ENCODE measurements at places on chromosomes 16 and 17.

DNA sequence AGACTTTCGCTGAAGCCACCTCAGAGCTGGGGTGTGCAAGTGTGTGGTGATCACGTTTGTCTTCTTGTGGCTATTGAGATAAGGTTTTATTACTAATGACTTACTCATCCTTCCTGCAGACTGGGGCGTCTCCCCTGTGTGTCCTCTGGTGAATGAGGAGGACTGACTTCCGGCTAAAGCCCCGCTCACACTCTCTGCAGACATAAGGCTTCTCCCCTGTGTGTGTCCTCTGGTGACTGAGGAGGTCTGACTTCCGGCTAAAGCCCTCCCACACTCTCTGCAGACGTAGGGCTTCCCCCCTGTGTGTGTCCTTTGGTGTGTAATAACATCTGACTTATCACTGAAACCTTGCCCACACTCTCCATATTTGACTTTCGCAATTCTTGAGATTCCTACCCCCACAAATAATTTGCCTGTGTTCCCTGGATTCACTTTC lies 19.4 kb downstream of the PRDM7 start:
- DNase-seq: no peak

DNA sequence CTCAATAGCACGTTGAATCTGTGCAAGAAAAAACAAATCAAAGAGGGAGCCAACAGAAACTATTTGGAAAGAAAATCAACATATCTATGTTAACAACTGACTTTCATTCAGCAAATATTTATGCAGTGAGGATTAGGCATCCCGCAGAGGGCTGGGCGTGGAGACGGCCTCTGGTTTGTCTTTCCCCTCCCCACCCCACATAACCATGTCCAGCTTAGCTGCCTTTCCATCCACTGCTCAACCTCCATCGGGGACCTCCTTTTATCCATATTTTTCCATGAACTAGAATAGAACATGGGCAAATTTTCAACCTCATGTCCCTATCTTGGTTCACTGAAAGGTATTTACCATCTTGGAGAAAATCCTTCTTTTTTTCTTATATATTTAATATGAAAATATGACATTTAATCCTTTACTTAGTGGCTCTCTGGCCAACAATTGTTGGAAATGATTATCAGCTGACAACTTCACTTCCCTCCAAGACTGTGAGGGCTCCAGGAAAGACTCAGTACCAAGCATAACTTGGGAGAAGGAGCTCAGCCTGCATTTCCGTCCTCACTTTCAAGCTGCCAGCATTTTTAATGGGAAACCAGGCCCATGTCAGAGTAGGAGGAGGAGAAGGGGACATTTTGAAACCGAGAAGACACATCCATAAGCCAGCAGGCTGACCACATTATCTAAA lies 462.6 kb upstream of the MAF start:
- no peak for DNase-seq

DNA sequence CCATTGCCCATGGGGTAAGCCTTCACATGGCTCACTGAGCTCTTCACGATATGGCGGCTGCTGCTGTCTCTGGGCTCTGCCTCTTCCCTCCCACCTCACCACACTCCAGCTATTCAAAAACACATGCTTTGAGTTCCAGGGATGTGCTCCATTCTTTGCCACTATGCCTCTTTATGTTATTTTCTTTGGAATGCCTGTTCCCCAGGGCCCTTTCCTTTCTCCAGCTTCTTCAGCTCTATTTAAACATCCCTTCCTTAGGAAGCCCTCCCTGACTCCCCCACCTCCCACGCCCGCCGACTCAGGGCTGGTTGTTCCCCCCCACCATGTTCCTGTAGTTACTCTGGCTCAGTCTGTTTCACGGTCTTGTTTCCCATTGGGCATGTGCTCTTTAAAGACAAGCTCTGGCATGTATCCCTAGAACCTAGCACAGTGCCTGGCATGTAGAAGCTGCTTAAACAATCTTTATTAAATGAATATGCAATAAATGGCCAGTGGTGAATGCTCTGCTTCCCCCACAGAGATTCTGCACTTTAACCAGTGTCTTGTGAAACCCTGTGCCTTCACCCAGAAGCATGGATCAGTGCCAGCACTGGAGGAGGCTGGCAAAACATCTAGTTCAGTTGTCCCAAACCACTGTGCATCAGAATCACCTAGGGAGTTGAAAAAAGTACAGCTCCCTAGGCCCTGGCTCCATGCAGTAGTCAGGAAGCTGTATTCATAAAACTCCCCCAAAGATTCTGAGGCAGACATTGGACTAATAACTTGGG lies 6.9 kb downstream of the MYCBPAP start:
- no peak for DNase-seq

DNA sequence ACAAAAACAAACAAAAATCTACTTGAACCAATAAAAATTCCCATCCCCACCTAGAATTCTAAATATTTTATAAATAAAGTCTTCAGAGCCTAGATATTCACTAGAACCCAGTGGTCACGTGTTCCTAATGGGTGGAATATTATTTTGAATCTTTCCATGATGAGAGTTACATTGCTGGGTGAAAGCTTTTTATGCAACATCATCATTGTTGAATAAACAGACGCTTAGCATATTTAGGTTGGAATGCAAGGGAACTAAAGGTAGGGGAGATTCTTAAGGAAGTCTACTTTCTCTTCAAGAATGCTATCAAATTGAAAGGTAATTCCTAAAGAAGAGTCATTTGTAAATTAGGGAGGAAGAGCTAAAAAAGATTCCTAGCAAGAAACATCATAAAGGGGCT lies 723.1 kb downstream of the WWOX start:
- no peak for DNase-seq

GRCh38 chr17:47246120-47246519 lies 7.5 kb upstream of the ITGB3 start:
- no peak for DNase-seq

DNA sequence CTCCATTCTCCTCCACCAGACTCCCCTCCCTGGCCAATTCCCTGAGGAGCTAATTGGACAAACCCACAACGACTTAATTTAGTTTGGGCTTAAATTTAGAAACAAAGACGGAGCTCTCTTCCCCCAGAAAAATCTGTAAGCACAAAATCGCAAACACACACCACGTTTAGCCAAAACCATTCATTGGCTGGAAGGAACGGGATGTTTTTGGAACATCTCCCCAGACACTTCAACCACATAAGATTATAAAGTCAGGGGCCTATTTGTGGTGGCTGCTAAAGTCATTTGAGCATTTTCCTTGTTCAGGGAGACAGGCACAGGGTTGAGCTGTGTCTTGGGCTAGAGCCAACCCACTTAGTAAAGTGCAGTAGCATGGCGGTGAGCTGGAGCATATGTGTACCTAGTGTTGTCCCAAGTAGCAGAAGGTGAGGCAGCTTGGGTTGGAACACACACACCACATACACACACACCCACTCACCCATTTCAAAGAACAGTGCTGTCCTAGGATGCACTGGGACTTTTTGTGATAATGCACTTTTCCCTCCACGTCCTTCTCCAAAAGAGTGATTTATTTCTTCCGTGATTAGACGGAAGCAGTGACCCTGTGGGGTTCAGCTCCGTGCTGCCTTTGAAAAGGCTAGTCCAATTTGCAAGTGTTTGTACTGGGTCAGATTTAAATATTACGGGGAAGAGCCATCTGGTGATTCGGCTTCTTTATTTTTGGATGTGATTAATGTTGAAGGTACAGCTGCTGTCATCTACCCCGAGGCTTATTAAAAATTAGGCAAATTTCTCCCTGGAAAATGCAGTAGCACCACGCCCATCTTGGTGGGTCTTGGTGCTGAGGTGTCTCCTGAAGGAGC lies 32.2 kb downstream of the ELAC2 start:
- DNase-seq: no peak

- no peak for DNase-seq
Measured at GRCh38 chr16:55411231-55411630, 67.8 kb upstream of the MMP2 start.

Data from activated T-helper 1 cell treated with anti-CD3 and anti-CD28 coated beads, Interleukin-2, amount 50 U/mL, for 16 hours (primary cell).